HFFc6 (cell line): ENCODE measurements at places on chromosomes 16 and 17.

DNA sequence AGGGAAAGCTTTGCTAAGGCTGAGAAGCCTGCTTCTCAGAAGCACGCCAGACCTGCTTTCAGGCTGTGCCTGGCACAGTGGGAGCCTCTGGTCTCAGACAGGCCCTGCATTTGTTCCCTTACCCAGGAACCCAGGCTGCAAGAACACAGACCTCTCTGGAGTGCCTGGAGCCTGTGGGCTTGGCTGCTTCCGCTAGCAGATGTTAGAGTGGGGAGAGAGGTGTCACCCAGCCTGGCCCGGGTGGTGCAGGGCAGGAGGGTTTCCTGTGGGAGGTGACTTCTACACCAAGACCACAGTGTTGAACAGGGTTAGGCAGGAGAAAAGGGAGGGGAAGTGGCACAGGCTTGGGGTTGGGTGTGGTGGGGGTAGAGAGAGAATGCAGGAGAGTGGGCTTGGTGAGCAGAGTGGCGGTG lies 35.8 kb upstream of the ADGRG1 start:
- H3K27ac ChIP-seq = no peak overlapping the region
- no peak for DNase-seq
- H3K36me3 ChIP-seq = 0 out of 2 replicates have a peak, but pooled peaks cover 3% of the 10 kb centered on the region
- H3K27me3 ChIP-seq = peaks cover 14% of the 10 kb centered on the region
- H3K4me3 ChIP-seq = no peak overlapping the region

GRCh38 chr17:78985395-78985794 lies 5.7 kb upstream of the LGALS3BP start:
- no peaks in the 10 kb centered on the region; the same call in 1 of the 2 replicates for H3K27me3 ChIP-seq
- no peak for DNase-seq
- peaks cover 11% of the 10 kb centered on the region for H3K36me3 ChIP-seq
- no peak overlapping the region for H3K4me3 ChIP-seq

- H3K4me1 ChIP-seq = peaks cover 22% of the 10 kb centered on the region
- H3K27me3 ChIP-seq = peaks cover 5% of the 10 kb centered on the region
- DNase-seq = no peak
- H3K27ac ChIP-seq = no peak overlapping the region
These were observed 1.5 kb downstream of the ESRP2 start for GRCh38 chr16:68234188-68235107.

DNA sequence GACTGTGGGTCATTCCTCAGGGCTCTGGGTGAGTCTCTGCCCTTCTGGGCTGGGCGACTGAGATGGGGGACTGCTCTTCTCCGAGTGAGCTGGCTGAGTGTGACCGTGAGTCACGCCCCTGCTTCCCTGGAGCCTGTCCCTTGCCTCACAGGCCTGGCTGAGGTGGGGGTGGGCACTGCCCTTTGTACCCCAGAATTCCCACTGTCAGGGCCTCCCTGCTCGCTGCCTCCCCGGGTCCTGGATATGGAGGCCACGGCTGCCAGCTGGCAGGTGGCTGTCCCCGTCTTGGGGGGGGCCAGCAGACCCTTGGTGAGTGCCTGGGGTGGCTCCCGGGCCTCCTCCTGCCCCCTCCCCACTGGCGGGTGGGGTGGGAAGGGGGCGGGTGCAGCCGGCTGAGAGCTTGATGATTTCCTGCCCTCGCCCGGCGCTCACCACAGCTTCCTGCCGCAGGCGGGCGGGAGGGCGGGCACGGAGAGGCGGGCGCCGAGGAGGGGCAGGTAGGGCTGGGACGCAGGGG lies at the start of gene LAT:
Gene LAT, plus strand, starts transcription at position 434 of the 517 bp plus-strand sequence. CDS start 366 bp downstream, outside the sequence.
- no peaks in the 10 kb centered on the region; the same call in 1 of the 2 replicates for H3K27me3 ChIP-seq
- H3K4me1 ChIP-seq = no peaks in the 10 kb centered on the region
- no peak within 1 kb of the TSS for H3K27ac ChIP-seq
- H3K4me3 ChIP-seq = no peak within 1 kb of the TSS
